Astrocyte of the hippocampus (primary cell): ENCODE measurements at places on chromosomes 12 and 14.

- DNase-seq: no peak
Measured at GRCh38 chr12:66061557-66062289, 68.8 kb downstream of the LLPH start.

DNA sequence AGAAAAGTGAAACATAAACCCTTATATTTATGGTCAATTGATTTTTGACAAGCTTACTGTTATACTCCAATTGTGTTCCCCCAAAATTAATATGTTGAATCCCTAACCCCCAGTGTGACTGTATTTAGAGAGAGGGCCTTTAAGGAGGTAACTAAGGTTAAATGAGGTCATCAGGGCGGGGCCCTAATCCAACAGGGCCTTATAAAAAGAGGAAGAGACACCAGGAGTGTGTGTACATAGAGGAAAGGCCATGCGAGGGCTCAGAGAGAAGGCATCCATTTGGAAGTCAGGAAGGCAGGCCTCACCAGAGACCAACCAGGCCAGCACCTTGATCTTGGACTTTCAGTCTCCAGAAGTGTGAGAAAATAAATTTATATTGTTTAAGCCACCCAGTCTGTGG is 6.5 kb upstream of the VTI1B start:
- DNase-seq: no peak

DNA sequence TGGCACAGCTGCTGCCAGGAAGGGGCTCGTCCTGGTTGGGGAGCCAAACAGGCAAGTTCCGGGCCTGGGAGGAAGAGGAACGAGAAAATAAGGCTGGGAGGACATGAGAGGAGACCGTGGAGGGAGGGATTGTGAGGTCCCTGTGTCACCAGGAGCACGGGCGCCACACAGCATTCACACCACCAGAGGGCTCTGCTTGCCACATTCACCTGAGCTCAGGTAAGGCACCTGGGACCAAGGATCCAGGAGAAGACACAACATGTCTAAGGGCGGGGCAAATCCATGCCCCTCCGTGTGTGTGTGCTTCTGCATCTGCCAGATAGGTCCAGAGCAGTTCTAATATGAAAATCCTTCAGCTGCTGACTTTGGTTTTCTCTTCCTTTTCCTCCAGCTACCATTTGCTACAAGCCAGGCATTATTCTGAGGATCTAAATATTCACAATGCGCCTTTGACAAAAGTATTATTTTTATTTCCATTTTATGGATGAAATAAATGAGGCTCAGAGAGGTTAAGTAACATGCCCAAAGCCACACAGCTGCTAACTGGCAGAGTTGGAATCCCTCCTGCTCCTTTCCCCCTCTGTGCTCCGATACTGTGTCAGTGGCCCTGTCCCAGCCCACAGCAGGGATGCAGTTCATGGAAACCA is 14.6 kb downstream of the RAPGEF3 start:
- no peak for DNase-seq

GRCh38 chr12:110647631-110648040 is 33.7 kb downstream of the TCTN1 start:
- no peak for DNase-seq

DNA sequence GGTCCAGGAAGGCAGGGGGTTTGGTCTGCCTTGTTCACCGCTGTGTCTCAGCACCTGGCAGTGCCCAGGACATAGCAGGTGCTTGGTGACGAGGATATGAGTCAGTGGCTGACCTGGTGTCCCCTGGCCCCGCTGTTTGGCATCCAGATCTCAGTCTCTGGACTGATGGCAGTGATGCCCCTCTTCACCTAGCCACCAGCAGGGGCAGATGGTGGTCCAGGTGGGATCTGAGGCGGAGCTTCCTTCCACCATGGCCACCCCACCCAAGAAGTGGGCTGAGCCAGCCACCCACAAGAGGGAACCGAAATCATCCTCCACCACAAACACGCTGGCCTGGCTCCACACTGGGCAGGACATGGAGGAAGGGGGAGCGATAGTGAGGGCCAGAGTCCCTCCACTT is 16.1 kb upstream of the SH2B3 start:
- DNase-seq: no peak

DNA sequence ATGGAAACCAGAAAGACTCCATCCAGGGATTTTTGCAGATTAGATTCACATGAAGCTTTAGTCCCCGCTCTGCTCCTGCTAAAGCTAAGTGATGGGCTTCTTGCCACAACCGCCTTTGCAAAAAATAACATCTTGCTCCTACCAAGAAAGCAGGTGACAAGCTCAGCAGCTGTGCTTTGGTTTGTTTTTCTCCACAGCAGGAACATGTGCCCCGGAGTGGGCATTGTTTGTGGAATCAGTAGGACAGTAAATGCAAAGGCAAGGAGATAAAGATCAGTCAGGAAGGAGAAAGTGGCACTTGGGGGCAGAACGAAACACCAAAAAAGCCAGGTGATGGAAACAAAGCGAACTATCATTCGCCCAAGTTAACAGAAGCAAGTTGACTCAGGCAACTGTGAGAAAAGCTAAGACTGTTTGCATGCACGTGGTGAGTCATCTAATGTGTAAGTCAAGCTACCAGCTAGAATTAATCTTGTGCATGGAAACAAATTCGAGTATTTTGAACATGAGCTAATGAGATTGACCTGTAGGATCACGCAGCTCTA is 165.5 kb upstream of the PLXNC1 start:
- peak; percentile 72 for DNase-seq

DNA sequence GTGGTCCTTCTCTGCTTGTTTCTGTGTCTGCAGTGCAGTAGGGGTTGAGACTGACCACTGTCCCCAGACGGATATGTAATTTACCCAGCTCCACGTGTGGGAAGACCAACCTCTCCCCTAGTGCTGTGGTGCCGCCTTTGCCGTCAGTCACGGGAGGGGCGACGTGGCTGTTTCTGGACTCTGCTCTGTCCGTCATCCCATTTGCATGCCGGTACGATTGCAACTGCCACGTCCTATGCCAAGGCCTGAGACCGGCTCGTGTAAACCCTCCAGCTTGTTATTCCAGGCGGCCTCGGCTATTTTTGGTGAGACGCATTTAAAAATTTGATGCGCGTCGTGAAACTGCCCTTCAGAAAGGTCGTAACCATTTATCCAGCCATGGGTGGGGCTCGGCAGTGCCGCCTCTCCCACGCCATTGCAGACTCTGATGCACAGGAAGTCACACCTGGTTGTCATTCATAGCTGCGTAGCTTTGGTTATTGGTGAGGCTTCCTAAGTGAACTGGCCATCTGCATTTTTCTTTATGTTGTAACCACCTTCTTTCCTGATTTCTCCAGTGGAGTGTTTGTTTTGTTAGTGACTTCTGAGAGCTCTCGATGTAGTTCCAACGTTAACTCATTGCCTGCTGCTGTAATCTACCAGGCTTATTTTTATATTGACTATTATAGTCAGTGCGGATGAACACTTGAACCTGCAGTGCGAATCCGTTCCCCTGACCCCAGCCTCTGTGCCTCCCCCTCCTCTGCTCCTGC is 75.1 kb downstream of the ADGRD1 start:
- no peak for DNase-seq

GRCh38 chr14:104215706-104216334 is 77.4 kb downstream of the KIF26A start:
- no peak for DNase-seq

DNA sequence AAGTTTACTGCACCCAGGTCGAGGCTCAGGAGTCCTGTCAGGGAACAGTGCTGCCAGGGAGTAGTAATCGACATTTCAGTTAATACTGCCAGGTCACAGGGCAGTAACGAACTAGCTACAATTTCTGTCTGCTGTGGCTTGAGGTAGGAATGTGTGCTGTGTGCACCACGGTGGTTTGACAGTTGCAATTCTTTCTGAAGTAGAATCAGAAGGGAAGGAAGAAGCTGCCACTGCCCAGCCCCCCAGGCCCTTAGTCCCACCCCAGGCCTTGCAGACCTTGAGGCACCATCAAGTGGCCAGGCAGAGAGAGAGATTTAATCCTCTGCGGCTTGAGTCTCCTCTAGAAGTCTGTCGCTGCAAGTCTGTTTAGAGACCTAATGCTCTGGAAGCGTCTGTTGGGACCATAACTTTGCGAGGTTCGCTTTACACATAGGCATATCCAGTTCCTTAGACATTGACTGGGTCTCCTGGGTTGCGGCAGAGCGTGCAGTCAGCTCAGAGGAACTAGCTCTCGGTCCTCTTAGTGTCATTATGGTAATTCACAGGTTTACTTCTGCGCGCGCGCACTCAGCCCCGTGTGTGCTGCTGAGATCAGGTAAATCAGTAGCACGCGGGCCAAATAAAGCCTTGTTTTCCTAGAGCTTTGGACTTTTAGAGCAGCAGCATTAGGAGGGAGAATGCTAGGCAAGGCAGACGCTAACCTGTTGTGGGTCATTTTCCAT is 9.8 kb downstream of the NKX2-1 start:
- peak; percentile 56 for DNase-seq

- no peak for DNase-seq
Measured at GRCh38 chr12:132437943-132438700, 51.8 kb upstream of the FBRSL1 start.

DNA sequence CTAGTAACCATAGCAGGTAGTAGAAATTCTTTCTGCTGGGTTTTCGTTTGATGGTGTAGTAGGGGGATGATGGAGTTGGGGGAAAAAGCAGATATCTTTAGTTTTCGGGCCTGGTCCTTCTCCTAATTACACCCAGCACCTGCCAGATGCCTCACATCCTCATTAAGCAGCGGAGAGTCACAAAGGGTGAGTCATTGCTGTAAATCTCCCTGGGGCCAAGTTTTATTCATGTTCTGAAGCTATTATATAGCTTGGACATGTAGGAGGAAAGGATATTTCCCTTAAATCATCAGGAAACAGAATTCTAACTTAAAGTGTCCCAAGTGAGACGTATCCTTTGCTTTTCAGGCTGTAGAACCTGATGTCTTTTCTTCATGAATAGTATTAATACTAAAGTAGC is 4.9 kb upstream of the NECAP1 start:
- peak; percentile 55 for DNase-seq

DNA sequence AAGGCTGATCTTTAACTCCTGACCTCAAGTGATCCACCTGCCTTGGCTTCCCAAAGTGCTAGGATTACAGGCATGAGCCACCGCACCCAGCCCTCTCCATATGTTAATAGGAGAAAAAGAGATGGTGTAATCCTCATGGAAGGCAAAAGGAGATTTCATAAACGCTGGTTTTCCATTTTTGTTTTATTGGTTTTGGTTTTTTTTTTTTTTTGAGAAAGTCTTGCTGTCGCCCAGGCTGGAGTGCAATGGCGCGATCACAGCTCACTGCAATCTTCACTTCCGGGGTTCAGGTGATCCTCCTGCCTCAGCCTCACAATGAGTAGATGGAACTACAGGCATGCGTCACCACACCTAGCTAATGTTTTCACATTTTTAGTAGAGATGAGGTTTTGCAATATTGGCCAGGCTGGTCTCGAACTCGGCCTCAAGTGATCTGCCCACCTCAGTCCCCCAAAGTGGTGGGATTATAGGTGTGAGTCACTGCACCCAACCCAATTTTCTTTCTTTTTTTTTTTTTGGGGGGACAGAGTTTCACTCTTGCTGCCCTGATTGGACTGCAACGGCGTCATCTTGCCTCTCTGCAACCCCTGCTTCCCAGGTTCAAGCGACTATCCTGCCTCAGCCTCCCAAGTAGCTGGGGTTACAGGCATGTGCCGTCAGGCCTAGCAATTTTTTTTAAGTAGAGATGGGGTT is 8.1 kb downstream of the PTGES3 start:
- no peak for DNase-seq

- DNase-seq: no peak
Measured at GRCh38 chr12:82054566-82054965, 295.4 kb upstream of the PPFIA2 start.

- peak; percentile 81 for DNase-seq
Measured at GRCh38 chr14:65824285-65824977, 411.9 kb downstream of the FUT8 start.

- DNase-seq: no peak
Measured at GRCh38 chr12:130339951-130340350, 2.3 kb downstream of the PIWIL1 start.

GRCh38 chr14:65413739-65414045 is 1.2 kb downstream of the FUT8 start:
- DNase-seq: no peak

- DNase-seq: peak; percentile 24
Measured at GRCh38 chr14:77203611-77204458, 22.2 kb downstream of the TMEM63C start.

DNA sequence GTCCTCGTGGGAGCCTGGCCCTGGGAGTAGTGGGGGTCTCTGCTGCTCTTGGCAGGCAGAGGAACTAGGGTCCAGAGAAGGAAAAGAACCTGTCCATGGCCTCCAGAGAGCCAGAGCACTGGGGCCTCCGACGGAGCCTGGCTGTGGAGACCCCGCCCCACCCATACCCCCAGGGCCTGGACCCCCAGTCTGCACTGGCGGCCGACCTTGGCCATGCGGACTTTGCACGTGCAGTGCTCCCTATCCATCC is 1.1 kb downstream of the BEGAIN start:
- no peak for DNase-seq

DNA sequence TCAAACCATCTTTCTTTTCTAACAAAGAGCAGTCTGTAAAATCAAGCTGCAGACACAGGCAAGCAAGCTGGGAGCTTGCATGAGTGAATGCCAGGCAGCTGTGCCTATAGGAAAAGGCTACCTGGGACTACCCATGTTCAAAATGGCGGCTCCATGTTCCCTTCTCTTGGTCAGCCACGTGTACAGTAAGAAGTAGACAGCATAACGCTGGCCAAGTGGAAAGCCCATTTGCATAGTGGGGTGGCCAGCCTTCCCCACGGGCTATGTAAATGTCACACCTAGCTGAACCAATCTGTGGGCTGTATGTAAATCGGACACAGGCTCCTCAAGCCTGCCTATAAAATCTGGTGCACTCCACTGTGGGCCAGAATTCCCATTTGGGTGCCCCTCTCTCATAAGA is 117.1 kb downstream of the SYT10 start:
- DNase-seq: no peak

- no peak for DNase-seq
Measured at GRCh38 chr14:76051717-76052465, 66.3 kb downstream of the IFT43 start.

DNA sequence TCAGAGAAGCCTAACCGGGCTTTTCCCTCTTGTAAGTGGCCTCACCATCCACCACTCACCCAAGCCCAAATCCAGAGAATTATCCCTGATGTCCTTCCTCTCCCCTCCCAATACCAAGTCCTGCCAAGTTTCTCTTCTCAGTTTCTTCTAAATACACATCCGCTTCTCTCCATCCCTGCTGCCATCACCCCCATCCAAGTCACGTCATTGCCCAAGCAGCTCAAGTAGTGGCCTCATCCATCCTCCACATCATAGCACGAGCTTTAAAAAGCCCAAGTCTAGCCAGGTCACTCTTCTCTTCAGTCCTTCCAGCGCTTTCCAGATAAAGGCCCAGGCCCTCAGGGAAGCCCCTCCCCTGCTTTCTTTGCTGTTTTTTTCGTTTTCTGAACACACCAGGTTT is 25.4 kb downstream of the IL31 start:
- DNase-seq: no peak

- peak; percentile 32 for DNase-seq
Measured at GRCh38 chr12:110743571-110744093, 941 bp upstream of the PPP1CC start.

DNA sequence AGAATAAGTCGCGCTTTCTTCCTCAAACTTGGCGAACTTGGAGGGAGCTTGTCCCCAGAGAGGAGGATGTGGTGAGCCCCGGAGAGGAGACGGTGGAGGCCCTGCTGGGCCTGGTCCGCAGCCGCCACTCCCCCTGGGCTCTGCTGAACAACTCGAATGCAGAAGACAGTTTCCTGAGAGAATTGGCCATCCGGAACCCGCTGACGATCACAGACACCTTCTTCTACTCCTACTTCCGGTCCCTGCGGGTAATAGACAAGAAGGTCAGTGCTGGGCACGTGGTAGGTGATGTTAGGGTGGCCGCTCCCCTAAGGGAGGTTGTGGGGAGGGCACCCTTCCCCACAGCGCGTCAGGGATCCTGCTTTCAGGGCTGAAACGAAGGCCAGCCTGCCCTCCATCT is 1.6 kb downstream of the LRRC43 start:
- DNase-seq: no peak

- no peak for DNase-seq
Measured at GRCh38 chr12:40827683-40828592, 135.7 kb downstream of the CNTN1 start.
